Mononuclear cell (primary cell): ENCODE measurements at places on chromosomes 16 and 17. TPM values are rescaled to one million over a fixed set of nuclear protein-coding genes. Genes with fewer than 3 reads are reported as not detected.

Gene CLEC3A
- not detected for total RNA-seq

Gene CHST6
- total RNA-seq: not detected

Gene C16orf95
- 0.42 TPM for total RNA-seq

Gene KRT31
- total RNA-seq: not detected

Gene MPP2
- total RNA-seq: 1.4 TPM

Gene TMC8
- total RNA-seq: 138 TPM

Gene SMIM5
- total RNA-seq: 3.6 TPM

Gene RAI1
- 8.9 TPM for total RNA-seq

Gene CA4
- total RNA-seq: not detected

Gene MAPK8IP3
- total RNA-seq: 135 TPM

Gene TLCD3B
- not detected for total RNA-seq

Gene CORO6
- total RNA-seq: 0.31 TPM

Gene CCL17
- not detected for total RNA-seq

Gene WFIKKN1
- total RNA-seq: 0.31 TPM

Gene MRPL10
- 35.2 TPM for total RNA-seq

Gene DNAAF8
- not detected for total RNA-seq

Gene MYCBPAP
- 0.73 TPM for total RNA-seq

Gene SLC38A8
- total RNA-seq: not detected
